Kidney (tissue), 22 donors: ENCODE measurements at places on chromosomes 5 and 9. TPM values are rescaled to one million over a fixed set of nuclear protein-coding genes. Genes with fewer than 3 reads are reported as not detected.
A peak's percentile ranks its signal among the peaks of the same experiment; 100 is the strongest.

DNA sequence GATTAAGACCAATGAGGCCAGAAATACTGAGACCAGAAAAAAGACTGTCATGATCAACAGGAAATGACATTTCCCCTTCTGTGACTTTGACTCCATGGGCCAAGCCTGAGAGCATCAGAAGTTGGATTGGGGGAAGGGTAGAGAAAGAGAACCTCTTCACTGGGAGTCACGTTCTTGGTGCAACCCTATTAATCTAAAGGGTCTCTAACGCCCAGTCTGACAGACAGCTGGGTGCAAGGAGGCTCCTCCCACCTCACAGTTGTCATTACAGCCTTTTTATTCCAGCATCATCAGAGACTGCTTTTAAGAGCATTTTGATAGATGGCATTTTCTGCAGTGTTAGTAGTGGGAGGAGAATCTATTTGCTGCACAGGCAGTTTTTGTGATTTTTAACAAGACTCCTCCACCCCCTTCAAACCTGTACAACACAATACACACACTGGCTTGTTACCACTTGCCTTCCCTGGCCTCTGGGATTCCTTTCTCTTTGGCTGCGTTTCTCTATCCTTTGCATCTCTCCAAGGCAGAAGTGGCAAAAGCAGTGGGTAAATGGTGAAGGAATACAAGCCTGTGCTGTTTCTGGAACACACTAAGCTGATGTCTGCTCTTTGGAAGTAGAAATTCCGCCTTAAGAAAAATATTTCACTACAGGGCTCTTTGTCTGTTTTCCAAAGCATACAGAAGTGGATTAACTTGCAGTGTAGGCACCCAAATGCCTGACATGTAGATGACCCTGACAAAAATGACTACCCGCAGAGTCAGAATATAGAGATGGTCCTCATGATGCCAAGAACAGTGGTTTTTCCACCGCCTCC lies 310.4 kb upstream of the ZNF608 start:
- no peaks in the 10 kb centered on the region for H3K36me3 ChIP-seq
- no peak for DNase-seq
- peaks cover 5% of the 10 kb centered on the region for H3K4me1 ChIP-seq
- H3K27ac ChIP-seq = no peak overlapping the region

The PCDHGA8 gene
- total RNA-seq = 1.8 TPM

The CCL28 gene
- 22.8 TPM for total RNA-seq

DNA sequence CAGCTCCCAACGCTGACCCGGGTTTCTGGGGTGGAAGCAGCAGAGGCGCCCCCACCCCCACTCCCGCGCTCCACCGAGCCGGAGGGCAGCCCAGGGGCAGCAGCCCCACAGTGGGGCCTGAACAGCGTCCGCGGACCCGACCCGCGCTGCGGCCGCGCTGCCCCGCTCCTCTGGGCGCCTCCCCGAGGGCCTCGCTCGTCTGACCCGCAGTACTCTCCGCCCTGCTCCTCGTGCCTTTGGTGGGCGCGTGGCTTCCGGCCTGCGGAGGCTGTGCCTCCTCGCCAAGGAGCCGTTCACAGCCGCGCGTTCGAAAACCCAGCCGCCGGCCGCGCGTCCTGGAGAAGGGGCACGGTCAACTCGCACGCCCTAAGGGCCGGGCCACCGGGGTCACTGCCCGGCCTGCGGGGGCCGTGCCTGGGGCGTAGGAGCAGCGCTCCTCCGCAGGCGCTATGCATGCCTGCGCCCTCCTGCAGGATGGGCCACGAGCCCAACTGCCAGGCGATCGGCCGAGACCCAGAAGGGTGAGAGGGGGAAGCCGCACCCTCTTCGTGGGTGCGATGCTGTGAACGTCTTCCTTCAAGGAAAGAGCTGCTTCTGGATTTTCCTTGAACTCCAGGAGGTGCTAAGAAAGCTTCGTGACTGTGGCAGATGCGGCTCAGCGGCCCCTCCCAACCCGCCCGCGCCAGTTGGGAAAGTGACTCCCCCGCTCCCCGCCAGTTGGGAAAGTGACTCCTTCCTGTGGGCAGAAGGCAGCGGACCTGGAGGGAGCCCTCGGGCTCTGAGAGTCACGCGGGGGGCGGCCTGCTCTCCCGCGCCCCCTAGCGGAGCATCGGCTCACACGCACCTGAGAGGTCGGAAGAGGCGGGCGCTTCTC lies 82.7 kb downstream of the HSD17B3 start:
- H3K4me1 ChIP-seq = peaks cover 2% of the 10 kb centered on the region
- no peaks in the 10 kb centered on the region for H3K36me3 ChIP-seq
- DNase-seq = peak; percentile 63
- no peak overlapping the region for H3K27ac ChIP-seq
- H3K4me3 ChIP-seq = no peak overlapping the region

DNA sequence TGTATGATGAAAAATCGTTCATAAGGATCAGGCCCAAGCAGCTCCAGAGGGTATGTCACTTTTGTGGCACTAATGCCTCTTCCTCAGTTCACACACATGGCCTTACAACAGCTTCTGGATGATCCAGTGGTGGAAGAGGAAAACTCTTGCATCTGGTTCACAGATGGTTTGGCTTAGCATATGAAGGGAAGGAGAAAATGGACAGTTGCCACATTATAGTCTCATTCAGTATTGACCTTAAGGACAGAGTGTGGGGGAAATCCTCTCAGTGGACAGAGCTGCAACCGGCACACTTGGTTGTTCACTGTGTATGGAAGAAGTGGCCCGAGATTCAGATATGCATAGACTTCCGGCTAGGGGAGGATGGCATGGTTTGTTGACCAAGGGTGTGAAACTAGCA lies 22.8 kb downstream of the C9orf57 start:
- DNase-seq = no peak
- H3K4me3 ChIP-seq = no peak overlapping the region
- H3K36me3 ChIP-seq = no peaks in the 10 kb centered on the region
- no peak overlapping the region for H3K27ac ChIP-seq

The FGD3 gene
- total RNA-seq = 12.1 TPM

The ZNF169 gene
- 7.9 TPM for total RNA-seq

GRCh38 chr9:35110327-35110761 lies 5.3 kb downstream of the ATOSB start:
- H3K4me3 ChIP-seq = no peak overlapping the region
- no peaks in the 10 kb centered on the region for H3K27me3 ChIP-seq
- peaks cover 12% of the 10 kb centered on the region for H3K36me3 ChIP-seq

The SH3GL2 gene
- 3.1 TPM for total RNA-seq

DNA sequence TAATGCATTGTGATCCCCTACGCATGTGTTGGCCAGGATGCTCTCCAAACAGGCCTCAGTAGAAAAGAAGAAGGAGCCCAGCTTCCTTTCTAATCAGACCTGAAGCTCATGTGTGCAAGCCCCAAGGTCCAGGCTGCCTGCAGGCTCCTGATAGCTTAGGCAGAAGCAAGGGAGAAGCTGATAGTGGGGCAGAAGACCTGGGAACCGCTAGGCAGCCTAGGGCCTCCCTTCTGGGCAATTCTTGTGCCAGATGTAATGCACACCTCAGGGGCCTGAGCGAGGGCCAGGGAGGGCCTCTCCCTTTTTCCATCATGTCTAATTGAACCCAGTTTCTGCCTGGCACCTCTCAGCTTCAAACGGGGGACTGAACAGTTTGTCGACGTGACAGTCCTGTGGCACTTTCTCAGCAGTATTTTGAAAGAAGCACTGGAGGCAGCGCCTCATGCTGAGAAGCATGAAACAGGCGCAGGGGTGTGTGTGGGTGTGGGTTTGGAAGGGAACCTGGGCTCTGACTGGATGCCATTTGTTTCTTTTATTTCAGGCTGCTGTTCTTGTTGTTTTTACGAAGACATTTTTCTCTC lies 212.8 kb downstream of the PIK3R1 start:
- H3K4me1 ChIP-seq = peaks cover 4% of the 10 kb centered on the region
- H3K36me3 ChIP-seq = no peaks in the 10 kb centered on the region
- H3K4me3 ChIP-seq = no peak overlapping the region

DNA sequence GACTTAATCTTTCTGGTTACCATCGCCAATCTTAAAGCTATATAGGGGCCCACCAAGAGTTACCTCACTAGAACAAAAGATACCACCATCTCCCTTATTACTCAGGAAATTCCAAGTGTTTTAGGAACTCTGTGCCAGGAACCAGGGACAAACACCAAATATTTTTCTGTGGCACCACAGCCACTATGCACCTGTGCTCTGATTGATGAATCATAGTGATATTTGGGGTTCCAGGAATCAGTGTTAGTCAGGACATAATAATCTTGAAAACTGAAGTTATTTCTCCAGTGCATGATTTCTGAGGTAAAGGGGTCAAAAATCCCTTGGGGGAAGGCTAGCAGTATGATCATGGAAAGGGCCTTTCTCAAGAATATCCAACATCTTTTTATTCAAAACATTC lies 10.2 kb upstream of the TMED7 start:
- H3K4me1 ChIP-seq = no peaks in the 10 kb centered on the region
- no peaks in the 10 kb centered on the region for H3K27me3 ChIP-seq
- no peaks in the 10 kb centered on the region for H3K36me3 ChIP-seq
